ENCODE measurements at places on chromosomes 16 and 17.

DNA sequence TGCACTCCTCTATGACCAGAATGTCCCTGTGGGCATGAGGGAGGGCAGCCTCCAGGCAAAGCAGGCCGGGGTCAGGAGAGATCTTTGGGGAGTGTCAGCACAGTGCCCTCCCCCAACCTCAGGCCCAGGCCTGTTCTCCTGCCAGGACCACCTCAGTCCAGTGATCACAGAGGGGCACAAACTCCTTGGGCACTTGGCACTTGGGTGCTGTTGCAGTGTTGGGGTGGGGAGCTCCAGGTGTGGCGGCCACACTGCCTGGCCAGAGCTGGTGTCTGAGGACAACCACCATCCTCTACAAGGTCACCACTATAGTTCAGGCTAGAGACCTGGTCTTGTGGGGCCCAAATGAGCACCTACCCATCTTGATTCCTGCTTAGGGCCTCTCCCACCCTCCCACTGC, 37.2 kb downstream of the SMPD3 start:
- DNase-seq: no peak

DNA sequence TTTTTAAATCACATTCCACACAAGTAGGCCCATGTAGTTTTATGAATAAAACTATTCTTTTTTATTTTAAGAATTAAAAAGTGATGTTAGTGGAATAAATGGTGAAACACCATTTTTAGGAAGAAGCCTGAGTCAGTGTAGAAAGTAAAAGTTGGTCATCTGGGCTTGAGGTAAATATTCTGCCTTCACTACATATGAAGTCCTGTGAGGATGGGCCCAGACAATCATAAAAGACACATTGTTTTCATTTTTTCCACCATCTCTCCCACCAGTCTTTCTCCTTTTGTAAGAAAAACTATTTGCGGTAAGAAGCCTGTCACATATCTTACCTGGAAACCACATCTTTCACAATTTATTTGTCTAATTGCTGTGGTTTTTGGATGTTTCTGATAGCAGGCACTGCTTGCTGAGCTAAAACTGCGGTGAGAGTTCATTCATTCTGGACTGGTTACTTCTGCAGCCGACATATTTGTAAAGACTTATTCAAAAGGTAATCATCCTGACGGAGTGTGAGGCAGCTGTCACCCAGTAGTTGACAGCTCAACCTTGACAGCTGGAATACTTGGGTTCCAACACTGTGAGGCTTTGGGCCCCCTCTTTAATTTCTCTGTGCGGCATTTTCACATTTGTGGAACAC, 10.6 kb upstream of the RFFL start:
- no peak for DNase-seq

- DNase-seq: no peak
Measured at GRCh38 chr16:18839555-18839954, 38.2 kb upstream of the ARL6IP1 start.

GRCh38 chr17:49573510-49574322, 2.0 kb upstream of the NXPH3 start:
- no peak for DNase-seq

DNA sequence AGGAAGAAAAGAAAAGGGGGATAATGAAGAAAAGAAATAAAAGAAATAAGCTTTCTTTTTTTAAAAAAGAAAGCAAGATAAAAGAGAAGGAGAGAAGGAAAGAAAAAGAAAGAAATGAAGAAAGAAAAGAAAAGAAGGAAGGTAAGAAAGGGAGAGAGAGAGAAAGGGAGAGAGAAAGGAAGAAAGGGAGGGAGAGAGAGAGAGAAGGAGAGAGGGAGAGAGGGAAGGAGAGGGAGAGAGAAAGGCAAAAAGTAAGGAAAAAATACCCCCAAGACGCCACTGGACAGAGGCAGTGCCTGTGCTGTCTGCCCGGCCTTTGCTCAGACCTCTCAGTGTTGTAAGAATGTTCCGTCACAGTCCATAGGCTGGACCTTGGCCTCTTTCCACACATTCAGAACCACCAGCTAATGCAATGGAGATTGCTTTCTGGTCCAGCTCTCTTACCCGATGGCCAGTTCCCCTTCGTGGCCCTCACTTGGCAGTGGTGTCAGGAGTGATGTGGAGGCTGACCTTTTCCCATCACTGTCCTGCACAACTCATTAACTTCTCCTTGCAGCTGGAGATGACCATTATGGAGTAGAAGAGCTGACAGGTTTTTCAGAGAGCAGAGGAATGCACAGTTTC, 14.3 kb upstream of the HNF1B start:
- no peak for DNase-seq

- DNase-seq: no peak
Measured at GRCh38 chr17:30921544-30922196, at the start of gene ADAP2. ADAP2 (plus strand) TSS chr17:30921945; CDS start chr17:30922015, 70 bp downstream.

GRCh38 chr17:5915337-5915736, 154.8 kb upstream of the WSCD1 start:
- no peak for DNase-seq

GRCh38 chr16:88593910-88594309, 23.7 kb downstream of the ZC3H18 start:
- DNase-seq: no peak

DNA sequence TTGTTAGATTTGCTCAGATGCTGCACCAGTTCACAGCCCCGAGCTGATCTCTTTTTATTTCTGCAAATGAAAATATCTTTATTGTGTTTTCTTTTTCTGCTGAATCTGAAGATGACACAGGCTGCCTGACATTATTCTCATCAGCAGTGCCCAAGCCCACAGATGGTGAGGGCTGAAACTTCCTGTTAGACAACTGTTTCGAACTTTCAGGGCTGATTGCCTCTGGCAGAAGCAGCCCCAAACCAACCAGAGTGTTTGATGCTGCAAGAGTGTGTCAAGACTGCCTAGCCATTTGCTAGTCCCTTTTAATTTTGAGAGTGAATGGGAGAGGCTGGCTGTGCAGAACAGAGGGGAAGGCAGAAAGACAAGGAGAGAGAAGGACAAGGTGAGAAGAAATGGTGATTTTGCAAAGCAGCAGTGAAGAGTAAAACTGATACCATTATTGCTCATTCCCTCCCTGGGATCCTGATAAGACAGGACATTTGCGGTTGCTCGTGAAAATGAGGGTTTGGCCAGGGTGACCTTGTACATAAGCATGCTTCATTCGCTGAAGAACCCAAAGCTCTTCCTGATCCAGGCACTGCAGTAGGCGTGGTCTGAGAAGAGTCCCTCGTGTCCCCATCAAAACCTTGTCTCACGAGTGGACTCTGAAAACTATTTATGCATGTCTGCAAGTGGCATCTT, 77.2 kb downstream of the TMEM114 start:
- DNase-seq: no peak

DNA sequence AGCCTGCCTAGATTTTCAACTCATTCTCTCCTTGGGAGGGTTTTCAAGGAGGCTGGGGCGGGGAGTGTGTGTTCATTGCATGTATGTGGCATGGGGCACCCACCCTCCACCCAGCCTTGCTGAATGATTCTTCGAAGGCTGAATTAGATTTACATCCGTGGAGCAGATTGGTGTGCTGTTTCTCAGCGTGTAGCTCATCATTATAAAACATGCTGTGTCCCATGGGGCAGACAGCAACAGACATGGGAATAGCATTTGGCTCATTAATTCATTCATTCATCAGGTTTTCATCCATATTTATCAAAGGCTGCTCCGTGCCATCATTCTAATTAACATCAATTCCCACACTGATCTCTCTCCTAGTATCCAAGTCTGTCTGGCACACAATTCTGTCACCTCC, 10.6 kb upstream of the CD300A start:
- DNase-seq: no peak

DNA sequence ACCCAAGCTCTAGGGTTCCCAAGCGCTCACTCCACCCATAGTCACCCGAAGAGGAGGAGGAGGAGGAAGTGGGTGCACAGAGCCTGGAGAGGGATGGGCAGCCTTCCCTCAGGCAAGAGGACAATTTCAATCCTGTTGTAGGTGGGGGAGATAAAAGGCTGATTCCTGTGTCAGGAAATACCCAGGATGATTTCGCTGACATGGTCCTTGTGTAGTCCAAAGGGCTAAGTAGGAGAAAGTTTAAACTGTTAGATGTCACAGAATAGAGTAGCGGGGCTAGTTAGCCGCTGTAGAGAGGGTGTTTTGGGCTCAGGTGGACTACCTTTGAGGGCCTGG, 1.3 kb upstream of the EXOC7 start:
- DNase-seq: no peak

DNA sequence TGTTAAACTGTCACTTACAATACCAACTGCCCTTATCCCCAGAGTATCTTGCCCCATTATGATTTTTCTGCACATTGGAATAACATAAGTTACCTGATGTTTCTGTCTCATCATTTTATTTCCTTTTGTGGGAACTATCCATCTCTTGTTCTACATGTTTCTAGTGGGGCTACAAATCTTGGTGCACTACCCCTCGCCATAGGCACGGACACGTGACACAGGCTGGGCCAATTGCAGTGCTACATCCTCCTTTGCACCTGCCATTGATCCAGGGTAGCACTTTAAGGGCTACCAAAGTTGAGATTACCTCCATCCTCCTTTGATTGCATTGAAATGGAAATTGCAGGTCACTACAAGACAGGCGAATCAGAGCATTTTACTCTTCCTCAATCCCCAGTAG, 14.2 kb upstream of the SYT17 start:
- no peak for DNase-seq

DNA sequence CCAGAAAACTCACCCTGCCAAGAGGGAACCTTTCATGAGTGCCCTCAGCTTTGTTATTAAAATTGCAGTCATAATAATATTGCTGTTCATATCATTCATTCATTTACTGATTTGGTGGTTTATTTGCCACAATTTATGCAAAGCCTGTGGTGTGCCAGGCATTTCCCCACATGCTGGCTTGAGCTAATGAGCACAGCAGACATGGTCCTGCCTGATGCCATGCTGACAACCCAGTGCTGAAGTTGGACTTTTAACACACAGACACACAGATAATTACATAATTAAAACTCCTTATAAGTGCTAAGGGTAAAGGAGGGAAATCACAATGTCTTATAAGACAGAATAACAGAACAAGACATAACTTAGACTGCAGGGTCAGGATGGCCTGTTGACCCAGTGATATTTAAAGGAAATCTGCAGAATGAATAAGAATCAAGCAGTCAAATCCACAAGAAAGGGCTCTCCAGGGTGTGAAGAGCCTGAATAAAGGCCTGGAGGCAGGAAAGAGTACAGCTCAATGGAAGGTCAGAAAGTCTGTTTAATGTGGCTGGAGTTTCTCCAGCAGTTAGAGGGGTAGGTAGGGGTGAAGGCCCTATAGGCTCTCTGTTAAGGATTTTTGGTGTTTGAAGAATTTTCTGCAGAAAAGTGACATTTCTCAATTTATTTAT, 196.9 kb upstream of the CDH11 start:
- no peak for DNase-seq

- no peak for DNase-seq
Measured at GRCh38 chr16:29012913-29013553, 28.2 kb downstream of the LAT start.

- DNase-seq: no peak
Measured at GRCh38 chr17:2060385-2060658, 5.4 kb downstream of the HIC1 start.

GRCh38 chr16:4093495-4094126, 22.6 kb downstream of the ADCY9 start:
- DNase-seq: no peak

- no peak for DNase-seq
Measured at GRCh38 chr17:64216000-64216337, 47.1 kb downstream of the TEX2 start.

All from activated T-helper 1 cell treated with anti-CD3 and anti-CD28 coated beads, Interleukin-2, amount 50 U/mL, for 16 hours (primary cell).